T-helper 9 cell (primary cell): ENCODE measurements at places on chromosomes 5 and 9.

DNA sequence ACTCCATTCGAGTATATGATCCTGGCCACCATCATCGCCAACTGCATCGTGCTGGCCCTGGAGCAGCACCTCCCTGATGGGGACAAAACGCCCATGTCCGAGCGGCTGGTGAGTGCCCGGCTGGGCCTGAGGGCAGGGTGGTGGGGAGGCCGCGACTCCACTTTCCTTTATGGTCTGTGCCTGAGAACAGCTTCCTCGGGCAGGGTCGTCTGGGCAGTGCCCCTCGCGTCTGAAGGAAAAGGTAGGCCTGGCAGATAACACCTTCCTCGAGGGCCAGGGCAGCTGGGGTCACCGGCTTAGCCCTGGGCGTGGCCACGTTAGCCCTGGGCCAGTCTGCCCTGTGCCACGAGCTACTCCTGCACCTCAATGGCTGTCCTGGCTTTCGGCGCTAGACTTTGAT lies 1.5 kb downstream of the CACNA1B start:
- no peak for DNase-seq

GRCh38 chr9:85895685-85896084 lies 45.3 kb upstream of the NAA35 start:
- no peak for DNase-seq

- no peak for DNase-seq
Observed at GRCh38 chr5:133794771-133795415, 173.5 kb downstream of the C5orf15 start.

DNA sequence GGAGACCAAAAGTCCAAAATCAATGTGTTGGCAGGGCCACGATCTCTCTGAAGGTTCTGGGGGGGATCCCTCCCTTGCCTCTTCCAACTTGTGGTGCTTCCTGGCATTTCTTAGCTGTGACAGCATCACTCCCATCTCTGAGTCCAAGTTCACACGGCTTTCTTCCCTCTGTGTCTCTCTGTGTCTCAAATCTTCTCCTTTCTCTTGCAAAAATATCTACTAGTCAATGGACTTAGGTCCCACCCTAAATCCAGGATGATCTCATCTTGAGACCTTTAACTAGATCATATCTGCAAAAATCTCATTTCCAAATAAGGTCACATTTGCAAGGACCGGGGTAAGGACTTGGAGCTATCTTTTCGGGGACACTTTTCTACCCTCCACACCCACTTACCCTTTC lies 186.1 kb downstream of the HSD17B3 start:
- no peak for DNase-seq

DNA sequence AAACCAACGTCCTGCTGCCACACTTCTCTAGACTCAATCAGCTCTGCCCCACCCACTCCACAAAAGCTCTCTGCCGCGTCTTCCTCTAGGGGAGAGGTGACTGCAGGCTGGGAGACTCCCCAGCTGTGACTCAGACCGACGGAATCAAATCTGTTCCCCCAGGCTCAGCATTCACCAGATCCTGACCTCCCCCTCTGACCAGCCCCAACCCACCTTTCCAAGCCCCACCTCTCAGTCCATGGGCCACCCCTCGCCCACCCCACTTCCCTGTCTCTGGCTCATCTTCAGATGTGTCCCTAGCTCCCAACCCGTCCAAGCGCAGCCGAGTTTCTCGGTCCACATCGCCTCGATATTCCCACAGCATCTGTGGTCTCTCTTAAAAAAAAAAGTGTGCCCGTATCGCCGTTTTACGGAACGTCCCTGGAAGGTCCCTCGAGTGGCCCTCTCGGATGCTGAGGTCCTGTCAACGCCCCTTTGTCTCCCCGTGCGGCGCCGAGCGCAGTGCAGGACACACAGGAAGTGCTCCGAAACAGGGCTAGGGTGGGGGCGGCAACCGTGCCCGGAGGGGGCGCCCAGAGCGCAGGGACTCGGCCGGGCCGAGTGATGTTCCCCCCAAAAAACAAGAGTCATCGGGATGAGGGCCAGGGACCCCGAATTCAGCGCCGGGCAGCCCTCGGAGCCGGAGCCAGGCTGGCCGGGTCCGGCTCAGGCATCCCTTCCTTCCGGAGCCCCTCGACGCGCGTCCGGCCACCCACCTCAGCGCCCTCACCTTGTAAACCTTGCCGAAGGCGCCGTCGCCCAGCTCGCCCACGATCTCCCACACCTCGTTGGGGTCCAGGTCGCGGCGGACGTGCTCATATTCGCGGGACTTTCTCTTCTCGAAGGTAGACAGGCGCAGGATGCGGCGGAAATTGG lies 649 bp downstream of the STK10 start:
- peak; percentile 64 for DNase-seq

- no peak for DNase-seq
Observed at GRCh38 chr9:16192403-16193017, 639.7 kb downstream of the CCDC171 start.

DNA sequence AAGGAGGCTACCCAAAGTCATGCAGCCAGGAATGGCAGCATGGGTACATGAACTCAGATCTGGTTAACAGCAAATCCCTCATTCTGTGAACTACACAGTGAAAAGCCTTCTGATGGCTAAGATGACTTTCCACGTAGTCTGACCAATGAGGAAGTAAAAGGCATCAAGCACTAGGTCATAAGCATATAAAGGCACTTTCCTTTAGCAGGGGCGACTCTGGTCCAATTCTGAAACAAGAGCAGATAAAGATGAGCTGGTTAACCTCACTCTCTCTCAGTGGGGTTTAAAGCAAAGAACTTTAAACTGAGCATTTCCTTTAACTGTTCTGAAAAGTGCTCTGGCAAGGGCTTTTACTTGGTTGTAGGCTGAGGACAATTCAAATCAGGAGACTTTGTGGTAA lies 21.1 kb downstream of the PSMB7 start:
- DNase-seq: no peak

DNA sequence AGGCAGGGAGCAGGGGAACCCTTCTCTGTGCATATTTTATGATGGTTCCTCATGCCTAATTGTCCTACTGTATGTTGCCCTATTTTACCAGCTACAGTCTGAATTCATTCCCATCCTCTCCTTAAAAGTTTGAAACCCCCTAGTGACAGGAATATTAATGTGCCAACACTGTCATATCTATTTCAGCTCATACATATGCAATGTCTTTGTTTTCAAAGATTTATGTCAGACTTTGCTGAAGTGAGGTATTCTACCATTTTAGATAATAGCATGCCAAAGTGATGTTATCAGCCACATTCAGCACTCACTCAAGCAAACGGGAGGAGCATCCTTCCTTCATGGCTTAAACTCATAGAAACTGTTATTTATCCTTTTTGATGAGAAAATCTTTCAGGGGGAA lies 696.5 kb downstream of the NR2F1-AS1 start:
- no peak for DNase-seq
